Breast epithelium (tissue), 4 donors: ENCODE measurements at places on chromosomes 3 and 15.

- no peak for DNase-seq
Measured at GRCh38 chr3:188137051-188137450, 16.9 kb upstream of the LPP start.

- no peak for DNase-seq
Measured at GRCh38 chr3:133812872-133813271, 7.3 kb downstream of the SRPRB start.

DNA sequence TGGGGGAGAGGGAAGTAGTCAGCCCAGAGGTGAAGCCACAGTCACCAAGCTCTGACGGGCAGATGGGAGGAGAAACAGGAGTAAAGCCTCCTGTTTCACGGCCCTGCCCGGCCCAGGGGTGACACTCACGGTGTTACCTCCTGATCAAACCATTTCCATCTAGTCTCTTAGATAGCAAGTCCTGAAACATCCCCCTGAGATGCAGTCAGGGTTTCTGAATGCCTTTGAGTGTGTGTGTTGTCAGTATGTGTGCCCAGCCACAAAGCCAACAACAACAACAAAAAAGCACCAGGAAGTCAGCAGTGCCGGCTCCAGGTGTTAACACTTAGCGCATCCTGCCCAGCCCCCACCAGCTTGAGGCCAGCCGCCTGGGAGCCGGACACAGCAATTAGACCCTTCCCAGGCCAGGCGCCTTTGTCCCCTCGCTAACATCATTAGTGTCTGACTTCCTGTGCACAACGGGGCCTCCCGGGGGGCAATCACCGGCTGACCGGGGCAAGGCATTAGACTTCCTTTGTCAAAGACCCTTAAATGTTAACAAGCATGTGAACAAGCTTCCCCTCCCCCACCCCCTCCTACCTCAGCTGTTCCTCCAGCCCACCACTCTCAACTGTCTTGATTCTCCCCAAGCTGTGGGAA, 34.5 kb downstream of the IL17RD start:
- DNase-seq: no peak

DNA sequence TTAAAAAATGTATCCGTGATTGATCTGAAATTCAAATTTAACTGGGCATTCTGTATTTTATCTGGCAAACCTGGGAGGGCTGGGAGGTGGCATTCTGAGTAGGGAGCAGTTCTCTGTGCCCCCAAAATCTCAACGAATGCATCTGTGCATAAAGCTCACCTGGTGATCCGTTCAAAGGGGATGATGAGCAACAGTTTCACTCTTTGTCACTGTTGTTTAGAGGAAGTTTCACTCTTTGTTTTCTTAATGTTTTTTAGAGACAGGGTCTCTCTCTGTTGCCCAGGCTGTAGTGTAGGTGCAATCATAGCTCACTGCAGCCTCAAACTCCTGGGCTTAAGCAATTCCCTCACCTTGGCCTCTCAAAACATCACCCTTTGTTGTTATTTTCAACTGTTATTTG, 186.7 kb downstream of the SSR3 start:
- no peak for DNase-seq

- no peak for DNase-seq
Measured at GRCh38 chr15:101120473-101120872, 131.4 kb downstream of the CHSY1 start.

GRCh38 chr3:101061312-101061711, 68.1 kb upstream of the ABI3BP start:
- no peak for DNase-seq

DNA sequence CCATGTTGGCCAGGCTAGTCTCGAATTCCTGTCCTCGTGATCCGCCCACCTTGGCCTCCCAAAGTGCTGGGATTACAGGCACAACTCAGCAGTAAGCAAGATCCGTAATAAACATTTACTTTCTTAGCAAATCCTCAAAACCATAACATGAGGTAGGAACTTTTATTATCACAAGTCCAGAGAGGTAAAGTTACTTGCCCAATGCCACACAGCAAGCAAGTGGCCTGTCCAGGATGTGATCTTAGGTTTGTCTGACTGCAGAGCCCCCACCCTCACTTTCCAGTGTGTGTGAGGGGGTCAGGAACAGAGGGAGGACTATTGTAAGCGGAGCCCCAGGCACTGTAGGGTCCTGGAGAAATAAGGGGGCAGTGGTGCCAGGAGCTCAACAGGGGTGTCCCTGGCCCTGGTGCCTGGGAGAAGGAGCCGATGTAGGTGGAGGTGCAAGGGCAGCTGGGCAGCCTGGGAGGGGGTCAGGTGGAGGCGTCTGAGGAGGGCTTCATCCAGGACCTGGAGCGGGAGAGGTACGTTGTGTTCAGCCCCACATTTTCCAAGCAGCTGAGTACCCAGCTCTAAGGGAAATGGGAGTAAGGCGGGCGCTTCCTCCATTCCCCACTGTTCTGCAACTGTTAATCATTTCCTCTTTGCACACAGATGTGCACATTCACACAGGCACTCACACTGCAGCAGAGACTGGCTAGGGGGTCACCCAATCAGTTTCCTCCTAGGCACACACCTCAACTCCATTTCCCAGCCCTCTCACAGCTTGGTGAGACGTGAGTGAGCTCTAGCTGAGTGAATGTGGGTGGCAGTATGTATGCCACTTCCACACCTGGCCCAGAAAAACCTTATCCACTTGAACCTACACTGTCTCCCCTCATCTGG, 5.9 kb downstream of the RPUSD3 start:
- no peak for DNase-seq

DNA sequence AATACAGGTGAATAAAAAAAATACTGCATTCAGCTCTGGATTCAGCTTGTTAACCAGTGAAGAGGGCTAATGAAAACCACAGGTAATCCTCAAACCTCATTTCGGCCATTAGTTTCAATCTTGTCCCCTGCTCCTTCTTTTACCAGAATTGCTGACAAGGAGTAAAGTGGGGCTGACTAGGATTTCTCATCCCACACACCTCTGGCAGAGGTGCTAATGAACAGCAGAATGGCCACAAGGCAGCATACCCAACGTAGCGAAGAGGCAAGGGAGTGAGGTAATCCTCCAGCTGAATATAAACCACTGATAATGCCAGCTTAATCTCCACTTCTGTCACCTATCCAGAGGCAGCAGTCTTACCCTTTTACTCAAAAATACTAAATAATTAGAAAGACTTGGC, 248.8 kb upstream of the CDIN1 start:
- no peak for DNase-seq

DNA sequence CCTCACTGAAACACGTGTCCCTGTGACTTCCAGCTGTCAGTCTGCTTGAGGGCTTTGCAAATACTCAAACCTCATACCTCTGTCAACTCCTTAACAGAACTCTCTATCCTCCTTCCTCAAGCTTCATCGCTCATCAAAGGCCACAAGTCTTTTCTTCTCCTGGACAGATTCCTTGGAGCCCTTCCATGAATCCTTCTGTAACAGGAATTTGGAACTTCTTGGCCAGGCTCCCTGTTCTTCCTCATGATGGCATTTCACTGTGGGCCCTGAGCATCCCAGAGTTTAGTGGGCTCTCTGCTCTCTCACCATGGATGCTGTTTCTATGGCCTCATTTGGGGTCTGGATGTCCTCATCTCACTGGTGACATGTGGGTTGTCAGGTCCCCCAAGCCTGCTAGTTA, 105.0 kb upstream of the TLE3 start:
- DNase-seq: no peak

DNA sequence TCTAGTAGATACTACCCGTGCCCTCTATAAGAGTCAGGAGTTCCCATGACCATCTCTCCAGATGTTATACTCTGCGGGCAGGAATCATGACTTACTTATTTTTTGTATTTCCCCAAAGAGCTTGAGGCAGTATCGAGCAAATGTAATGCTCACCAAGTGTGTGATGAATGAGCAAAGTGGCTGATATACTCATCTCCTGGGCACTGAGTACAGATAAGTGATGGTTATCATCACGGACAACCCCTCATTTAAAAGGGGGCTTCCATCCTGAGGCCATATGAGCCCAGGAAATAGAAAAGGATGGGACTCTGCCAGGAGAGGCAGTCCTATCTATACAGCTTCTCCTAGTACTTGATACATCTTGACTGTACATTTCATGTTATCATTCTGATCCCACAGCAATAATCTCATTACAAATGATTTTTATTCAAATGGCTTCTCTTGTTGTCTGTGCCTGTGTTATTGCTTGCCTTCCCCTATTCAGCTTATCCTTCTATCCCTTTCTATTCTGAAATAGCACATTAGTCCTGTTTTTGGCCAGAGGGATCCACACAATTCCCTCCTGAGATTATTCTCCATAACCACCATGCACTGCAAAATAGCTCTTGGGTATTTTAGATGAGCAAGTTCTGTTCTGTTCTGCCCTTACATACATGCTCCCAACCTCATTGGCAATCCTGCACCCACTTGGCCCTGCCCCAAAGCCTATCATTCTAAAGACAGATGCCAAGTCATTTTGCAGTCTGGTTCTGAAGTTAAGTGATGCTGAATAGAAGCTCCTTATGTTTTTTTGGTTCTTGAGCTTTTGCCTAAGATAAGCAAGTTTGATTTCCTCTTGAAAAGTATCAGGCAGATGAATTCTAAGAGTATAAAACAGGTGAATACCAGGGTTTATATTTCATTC, 48.0 kb upstream of the MRPL3 start:
- no peak for DNase-seq

GRCh38 chr3:7512048-7512447, 651.1 kb downstream of the GRM7 start:
- no peak for DNase-seq

DNA sequence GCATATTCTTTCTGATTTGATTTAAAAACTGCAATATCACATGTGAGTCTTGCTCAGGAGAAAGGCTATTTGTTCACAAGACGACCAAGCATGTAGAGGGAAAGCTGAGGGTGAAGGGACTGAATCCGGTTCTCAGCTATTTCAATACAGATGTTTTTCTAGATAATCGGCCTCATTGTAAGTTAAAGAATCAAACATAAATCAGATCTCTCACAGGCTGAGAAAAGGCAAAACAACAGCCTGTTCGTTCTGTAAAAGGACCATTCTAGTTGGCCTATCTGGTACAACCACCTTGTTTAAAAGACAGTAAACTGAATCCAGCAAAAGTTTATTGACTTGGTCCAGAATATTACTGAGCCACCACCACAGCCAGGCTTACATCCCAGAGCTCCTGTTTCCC, 1045.7 kb upstream of the CFAP20DC start:
- DNase-seq: no peak

DNA sequence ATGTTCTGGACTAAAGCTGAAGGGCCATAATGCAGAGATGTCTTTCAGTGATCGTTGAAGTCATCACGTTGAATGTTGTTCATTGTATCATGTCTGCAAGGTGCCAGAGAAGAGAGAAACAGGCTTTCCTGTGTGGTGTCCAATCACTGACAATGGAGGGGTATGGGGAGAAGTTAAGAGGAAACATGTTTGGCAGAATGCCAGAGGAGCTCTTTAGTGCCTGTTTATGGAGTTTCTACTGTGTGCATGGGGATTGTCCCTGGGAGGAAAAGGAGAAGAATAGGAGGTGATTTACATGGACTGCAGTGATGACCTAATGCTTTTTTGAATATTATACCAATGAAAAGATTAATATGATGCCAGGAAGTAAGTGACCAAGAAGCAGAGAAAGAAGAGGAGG, 11.7 kb downstream of the SCAANT1 start:
- no peak for DNase-seq

- no peak for DNase-seq
Measured at GRCh38 chr3:71805691-71806090, 20.7 kb upstream of the PROK2 start.

GRCh38 chr3:159146856-159147435, 345.1 kb downstream of the MFSD1 start:
- DNase-seq: no peak

- DNase-seq: no peak
Measured at GRCh38 chr3:38101811-38102443, 35.0 kb downstream of the ACAA1 start.

DNA sequence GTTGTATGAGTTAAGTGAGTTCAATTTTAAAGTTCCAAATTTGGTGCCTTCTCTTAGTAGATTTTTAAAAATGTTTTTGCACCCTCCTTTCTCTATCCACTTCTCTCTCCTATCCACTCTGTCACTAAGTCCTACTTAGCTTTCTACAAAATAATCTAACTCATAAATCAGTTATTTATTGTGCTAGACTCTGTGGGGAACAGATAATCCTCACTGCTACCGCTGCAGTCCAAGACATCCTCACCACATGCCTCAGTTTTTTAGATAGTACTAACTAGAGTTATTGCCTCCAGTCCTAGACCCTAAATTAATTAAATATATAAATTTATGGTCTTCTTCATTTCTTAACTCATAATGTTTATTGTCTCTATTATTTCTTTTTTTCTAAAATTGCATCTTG, 576.3 kb downstream of the GRM7 start:
- no peak for DNase-seq
